ENCODE measurements at places on chromosomes 5 and 9. TPM values are rescaled to one million over a fixed set of nuclear protein-coding genes. Genes with fewer than 3 reads are reported as not detected.

IFNA13 gene
- not detected for total RNA-seq

ASTN2 gene
- total RNA-seq: 13.9 TPM

EDIL3 gene
- total RNA-seq: 75.6 TPM

ZNF484 gene
- total RNA-seq: 54.8 TPM

FAM151B gene
- total RNA-seq: 12.6 TPM

GKAP1 gene
- total RNA-seq: 34.0 TPM

GHR gene
- total RNA-seq: 12.9 TPM

SLC4A9 gene
- not detected for total RNA-seq
